ENCODE measurements at places on chromosomes 16 and 17.

DNA sequence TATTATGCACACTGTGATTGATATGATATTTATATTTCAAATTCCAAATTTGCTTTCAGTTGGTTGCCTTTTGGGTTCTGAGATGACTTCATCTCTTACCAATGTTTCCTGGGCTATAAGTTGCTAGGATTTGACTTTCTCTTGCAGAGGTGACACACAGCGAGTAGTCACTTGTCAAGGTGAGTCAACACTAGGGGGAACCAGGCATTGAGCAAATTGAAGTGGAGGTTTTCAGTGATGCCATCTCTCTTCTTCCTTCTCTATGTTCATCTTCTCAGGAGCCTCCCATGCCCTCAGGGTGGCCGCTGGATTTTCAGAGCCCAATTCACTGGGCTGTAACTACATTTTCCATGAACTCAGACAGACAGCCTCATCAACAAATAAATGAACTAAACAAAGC lies 6.0 kb upstream of the CPD start:
- no peak for DNase-seq

- no peak for DNase-seq
These were observed 235.2 kb downstream of the C16orf78 start for GRCh38 chr16:49608779-49609178.

DNA sequence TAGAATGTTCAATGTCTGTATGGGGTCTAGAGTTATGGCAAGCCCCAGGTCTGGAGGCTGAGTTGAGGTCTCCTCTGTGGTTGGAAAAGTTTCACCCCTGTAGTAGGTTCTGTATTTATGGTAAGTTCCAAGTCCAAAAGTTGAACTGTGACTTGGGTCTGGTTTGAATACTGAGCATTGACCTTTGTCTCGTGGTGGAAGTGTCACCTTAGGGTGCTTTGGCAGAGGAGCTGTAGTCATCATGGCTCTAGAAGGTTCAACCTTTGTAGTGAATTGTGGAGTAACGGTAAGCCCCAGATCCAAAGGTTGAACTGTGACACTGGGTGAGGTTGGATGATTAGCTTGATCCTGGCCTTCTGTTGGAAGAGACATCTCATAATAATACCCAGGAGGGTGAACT lies 17.6 kb downstream of the RDM1 start:
- DNase-seq = no peak

GRCh38 chr16:53414381-53414780 lies 19.9 kb upstream of the RBL2 start:
- no peak for DNase-seq

GRCh38 chr17:76920364-76921139 lies 52.3 kb downstream of the MGAT5B start:
- no peak for DNase-seq

DNA sequence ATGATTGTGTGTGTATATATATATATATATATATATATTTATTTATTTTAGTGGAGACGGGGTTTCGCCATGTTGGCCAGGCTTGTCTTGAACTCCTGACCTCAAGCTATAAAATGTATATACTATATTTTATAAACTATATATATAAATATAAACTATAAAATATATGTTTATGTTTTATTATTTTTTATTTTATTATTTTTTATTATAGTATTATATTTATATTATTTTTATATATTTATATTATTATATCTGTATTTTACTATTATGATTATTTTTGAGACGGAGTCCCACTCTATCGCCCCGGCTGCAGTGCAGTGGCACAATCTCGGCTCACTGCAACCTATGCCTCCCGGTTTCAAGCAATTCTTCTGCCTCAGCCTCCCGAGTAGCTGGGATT lies 10.5 kb upstream of the PHOSPHO1 start:
- DNase-seq = no peak

DNA sequence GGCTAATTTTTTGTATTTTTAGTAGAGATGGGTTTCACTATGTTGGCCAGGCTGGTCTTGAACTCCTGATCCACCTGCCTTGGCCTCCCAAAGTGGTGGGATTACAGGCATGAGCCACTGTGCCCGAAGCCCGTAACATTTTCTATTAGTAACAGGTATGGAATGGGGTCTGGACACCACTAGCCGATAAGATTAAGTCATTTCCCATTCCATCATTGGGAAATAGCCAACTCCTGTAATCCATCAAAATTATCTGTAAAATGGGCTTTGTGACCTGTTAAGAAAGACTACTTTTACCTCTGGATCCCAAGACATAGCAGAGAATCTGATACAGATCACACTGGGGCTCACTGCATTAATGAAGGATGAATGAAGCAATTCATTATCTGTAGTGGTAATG lies 3.9 kb upstream of the LUC7L3 start:
- no peak for DNase-seq

DNA sequence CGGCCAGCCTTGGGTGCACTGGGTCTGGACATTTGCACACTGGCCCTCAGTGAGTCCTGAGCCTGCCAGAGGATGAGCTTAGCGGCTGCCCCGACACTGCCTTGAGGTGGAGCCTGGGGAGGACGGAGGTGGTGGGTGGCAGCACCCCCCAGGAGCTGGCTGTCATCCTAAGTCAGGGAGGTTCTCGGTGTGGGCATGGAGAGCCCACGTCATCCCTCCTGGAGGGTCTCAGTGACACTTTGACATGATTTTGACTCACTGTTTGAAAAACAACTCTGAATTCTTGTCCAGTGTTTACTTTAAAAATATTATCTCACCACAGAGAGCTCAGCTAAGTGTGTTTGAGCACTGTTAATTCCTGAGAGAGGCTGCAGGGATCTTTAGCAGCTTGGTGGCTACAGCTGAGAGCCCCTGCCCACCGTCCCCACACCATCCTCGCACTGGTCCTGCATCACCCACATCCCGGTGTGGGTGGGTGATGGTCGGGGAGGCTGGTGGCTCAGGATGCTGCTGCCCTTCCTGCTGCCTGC lies 63.1 kb downstream of the BANP start:
- peak; percentile 36 for DNase-seq

- DNase-seq = no peak
These were observed 309.2 kb downstream of the MAP2K6 start for GRCh38 chr17:69723741-69724140.

GRCh38 chr16:81519301-81520150 lies 74.9 kb downstream of the CMIP start:
- DNase-seq = peak; percentile 35

DNA sequence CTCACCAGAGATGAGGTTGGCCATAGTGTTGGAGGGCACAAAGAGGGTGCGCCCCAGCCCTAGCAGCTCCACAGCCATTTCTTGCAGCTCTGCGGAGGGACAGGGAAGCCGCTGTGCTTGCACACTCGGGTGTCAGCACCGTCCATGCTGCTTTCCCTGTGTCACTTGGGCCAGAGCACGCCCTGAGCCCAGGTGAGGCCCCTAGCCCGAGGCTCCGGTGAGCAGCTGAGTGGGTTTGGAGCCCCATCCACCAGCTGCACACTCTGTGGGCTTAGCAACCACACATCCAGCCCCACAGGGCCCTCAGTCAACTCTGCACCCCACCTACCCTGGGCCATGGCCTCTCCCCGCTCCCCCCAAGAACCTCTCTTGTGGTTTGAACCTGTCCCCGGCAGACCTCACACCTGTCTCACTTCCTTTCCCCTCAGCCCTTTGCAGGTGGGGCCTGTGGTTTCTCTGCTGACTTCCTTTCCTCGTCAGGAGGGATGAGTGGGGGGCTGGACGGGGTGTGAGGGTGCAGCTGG lies 20.7 kb downstream of the TMEM235 start:
- DNase-seq = no peak

- no peak for DNase-seq
These were observed 257.7 kb upstream of the FOXF1 start for GRCh38 chr16:86252596-86252995.

- DNase-seq = peak; percentile 93
These were observed 43.3 kb downstream of the PGS1 start for GRCh38 chr17:78421534-78422266.

DNA sequence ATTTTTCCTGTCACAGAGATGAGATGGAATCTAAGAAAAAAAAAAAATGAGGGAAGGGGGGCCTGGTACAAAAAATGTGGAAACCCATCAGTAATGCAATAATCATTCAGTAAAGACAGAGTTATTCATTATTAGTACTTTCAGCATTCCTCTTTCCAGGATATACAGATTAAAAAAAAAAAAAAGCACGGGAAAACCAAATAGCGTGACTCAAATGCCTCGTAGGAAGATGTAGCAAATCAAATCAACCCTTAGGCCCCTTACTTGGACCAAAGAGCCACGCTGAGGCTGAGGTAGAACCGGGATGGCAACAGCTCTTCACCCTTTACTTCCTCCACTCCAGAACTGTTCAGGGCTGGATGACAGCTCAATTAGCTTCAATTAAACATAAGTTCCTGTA lies 52.5 kb downstream of the SMG6 start:
- no peak for DNase-seq

- no peak for DNase-seq
These were observed 14.6 kb upstream of the CSNK1D start for GRCh38 chr17:82287868-82288801.

- DNase-seq = no peak
These were observed 24.3 kb upstream of the RFFL start for GRCh38 chr17:35087731-35088355.

GRCh38 chr16:25692742-25693508 lies 1.2 kb downstream of the HS3ST4 start:
- peak; percentile 79 for DNase-seq

DNA sequence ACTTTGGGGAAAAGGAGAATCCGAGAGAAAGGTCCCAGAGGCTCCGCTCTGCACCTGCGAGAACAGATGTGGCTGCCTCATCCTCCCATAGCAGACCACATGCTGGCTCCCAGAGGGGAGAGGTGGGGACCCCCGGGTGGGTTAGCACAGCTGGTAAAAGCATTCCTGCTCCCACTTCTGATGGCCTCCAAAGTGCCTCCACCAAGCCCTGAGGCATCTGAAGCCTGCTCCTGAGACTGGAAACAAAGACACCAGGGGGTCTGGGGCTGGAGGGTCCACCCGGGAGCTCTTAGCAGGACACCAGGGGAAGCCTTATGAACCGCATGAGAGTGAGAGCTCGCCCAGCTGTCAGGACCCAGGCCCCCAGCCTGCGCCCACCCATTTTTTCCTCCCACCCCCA lies 46.4 kb downstream of the ZNF423 start:
- no peak for DNase-seq

DNA sequence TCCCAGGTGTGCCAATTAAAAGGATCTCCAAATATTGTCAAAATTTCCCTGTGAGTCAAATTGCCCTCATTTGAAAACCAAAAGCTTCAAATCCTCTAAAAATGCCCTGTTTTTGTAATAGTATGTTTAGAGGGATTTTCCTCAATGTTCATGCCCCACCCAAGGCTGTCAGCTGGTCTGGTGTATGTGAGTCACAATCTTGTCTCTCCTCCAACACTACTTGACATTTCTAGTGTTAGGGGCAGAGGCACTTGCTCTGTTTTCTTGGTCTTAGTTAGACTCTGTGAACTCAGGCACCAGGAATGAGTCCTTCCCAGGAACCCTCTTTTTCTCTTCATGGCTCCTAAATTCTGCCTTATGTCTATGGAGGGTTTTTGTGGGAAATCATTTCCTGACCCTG lies 634.8 kb downstream of the KCNJ2 start:
- DNase-seq = no peak

GRCh38 chr17:59619298-59620063 lies at the start of gene CLTC:
Gene CLTC (plus strand): TSS chr17:59619895. CDS start chr17:59620132, 237 bp downstream.
- DNase-seq = peak; percentile 98

- no peak for DNase-seq
These were observed 541 bp downstream of the ACACA start for GRCh38 chr17:37405955-37406634.

DNA sequence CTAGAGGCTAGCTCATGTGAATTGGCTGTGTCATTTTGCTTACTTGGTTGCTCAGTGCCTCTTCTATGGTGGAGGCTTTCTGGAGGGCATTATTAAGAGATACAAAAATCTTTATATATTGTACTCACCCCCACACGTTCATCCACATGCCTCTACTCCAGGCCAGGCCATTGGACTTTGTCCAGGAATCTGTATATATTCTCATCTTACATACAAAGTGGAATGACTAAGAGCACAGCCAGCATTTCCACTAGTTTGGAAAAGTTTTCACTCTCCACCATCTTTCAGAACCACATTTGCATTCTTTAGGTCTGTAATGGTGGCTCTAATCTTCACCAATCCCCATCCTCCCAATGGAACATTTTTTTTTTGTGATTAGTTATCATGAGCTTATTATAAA lies 4.8 kb upstream of the GLG1 start:
- no peak for DNase-seq

GRCh38 chr17:34245351-34245905 lies 9.7 kb upstream of the CCL2 start:
- no peak for DNase-seq

GRCh38 chr17:49333804-49334203 lies 28.2 kb downstream of the ZNF652 start:
- no peak for DNase-seq

- no peak for DNase-seq
These were observed 1.5 kb upstream of the PRKCA start for GRCh38 chr17:66300956-66301355.

DNA sequence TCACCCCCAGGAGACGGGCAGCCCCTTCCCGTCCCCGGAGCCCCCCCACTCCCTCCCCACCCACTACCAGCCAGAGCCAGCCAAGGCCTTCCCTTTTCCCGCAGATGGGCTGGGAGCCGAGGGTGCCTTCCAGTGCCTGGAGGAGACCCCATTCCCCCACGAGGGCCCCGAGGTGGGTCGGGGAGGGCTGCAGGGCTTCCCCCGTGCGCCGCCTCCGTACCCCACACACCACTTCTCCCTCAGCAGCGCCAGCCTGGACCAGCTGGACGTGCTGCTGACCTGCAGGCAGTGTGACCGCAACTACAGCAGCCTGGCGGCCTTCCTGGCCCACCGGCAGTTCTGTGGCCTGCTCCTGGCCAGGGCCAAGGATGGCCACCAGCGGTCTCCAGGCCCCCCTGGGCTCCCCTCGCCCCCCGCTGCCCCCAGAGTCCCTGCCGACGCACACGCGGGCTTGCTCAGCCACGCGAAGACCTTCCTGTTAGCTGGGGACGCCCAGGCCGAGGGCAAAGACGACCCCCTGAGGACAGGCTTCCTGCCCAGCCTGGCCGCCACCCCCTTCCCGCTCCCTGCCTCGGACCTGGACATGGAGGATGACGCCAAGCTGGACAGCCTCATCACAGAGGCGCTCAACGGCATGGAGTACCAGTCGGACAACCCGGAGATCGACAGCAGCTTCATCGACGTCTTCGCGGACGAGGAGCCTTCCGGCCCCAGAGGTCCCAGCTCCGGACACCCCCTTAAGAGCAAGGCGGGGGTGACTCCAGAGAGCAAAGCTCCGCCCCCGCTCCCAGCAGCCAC lies 23.5 kb upstream of the ZFPM1 start:
- no peak for DNase-seq

- no peak for DNase-seq
These were observed 228.3 kb upstream of the WSCD1 start for GRCh38 chr17:5841862-5842261.

GRCh38 chr17:73910206-73910605 lies 266.0 kb upstream of the SDK2 start:
- DNase-seq = no peak

- DNase-seq = peak; percentile 81
These were observed at the start of gene ABCC1 for GRCh38 chr16:15949210-15950160. Gene ABCC1 (plus strand): TSS chr16:15949616. CDS start chr16:15949752, 136 bp downstream.
